ENCODE measurements at places on chromosomes 3 and 15.

DNA sequence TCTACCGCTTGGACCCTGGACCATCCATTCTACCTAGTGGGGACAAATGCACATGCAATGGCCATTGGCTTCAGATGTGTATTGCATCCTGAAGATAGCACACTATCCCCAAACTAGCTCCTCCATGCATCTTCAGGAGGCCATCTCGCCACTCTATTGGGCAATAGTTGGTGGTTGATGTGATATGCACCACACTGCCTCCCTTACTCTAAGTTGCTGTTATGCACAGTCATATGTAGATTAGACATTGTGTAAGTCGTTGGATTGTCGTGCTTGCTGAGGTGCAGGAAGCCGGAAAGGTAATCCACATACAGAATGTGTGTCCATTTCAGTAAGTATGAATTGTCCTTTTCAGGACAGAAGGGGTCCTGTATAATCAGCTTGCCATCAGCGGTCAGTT, 26.7 kb upstream of the PLA2G4D start:
- no peak for DNase-seq

GRCh38 chr3:39267631-39268548, 11.9 kb downstream of the CX3CR1 start:
- DNase-seq, result peak; percentile 72

DNA sequence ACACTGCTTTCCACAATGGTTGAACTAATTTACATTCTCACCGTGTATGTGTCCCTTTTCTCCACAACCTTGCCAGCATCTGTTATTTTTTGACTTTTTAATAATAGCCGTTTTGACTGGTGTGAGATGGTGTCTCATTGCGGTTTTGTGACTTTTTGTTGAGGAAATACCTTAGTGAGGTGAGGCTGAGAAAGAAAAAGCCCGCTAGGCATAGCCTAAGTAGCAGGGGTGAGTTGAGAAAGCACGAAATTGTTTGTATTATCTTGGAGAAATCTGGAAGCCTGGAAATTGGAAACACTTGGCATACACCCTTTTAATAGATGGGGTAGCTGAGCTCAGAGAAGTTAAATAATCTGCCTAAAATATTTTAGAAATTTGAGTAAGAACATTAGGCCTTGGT, 61.5 kb upstream of the CFAP161 start:
- DNase-seq, result no peak

DNA sequence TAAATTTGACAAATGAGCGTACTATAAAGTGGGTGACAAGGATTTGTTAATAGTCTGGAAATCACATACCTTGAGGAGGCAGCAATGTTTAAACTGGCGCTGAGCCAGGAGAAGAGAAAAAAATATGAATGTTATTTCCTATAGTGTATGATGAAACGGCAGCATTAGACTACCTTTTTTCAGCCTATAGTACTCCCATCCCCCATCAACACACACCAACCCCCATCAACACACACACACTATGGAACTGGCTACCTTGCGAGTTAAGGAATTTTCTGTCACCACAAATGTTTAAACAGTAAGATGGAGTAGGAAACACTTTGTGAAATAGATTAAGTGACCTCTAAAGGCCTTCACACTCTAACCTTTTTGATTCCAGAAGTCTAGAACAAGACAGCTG, 46.8 kb upstream of the ZCWPW2 start:
- DNase-seq, result no peak
